ENCODE measurements at places on chromosomes 16 and 17.

GRCh38 chr17:79087428-79088143, 13.0 kb downstream of the ENGASE start:
- DNase-seq = peak; percentile 58

DNA sequence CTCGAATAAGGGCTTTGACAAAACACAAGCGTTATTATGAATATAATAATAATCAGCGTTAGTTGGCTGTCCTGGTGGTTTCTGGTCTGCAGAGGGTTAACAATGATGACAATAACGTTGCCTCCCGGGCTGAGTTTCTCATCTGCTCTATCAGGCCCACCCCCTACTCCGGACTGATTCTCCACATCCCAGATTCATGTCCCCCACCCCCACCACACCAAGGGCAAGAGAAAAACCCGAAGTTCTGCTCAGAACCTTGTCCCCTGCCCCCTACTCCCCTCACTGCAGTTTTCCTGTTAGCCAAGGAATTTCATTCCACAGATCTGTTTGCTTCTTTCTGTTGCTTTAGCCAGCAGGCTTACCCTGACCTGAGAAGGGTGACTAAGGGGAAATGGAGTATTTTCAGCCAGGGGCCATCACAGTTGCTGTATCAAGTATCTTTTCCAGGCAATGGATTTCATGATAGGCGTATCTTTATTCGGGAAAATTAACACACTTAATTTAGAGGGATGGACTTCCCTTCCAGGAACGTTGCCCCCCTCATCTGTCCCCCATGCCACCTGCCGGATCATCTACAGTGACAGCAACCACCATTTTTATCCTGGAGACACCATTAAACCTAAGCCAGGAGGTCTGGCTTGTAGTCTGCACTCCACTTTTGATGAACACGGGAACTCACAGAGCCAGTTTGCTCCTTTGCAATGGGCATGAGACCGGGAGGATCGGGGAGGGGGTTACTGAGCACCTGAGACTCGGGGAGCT, 23.7 kb downstream of the ALOX15 start:
- DNase-seq = no peak

DNA sequence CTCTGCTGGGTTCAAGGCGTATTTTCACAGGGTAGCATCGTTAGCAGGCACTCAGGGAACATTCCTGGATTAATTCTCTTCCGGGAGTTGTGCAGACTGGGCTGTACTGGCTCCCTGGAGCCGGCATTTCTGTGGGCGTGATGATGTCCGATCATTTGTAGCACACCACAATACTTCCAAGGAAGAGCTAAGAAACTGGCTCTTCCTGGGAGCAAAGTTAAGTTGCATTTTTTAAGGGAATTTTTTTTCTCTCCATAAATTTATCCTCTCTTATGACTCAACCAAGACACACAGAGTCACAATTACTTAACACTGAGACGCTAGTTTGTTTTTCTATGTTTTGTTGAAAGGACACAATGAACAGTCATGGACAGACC, 211.6 kb upstream of the FOXF1 start:
- no peak for DNase-seq

GRCh38 chr16:13427943-13428342, 492.0 kb upstream of the ERCC4 start:
- DNase-seq = no peak

- DNase-seq = no peak
Measured at GRCh38 chr16:73275024-73275423, 227.1 kb upstream of the ZFHX3 start.

GRCh38 chr17:71760062-71760720, 360.6 kb upstream of the SOX9 start:
- DNase-seq = no peak

GRCh38 chr17:59331929-59332748, 684 bp downstream of the YPEL2 start:
- no peak for DNase-seq

DNA sequence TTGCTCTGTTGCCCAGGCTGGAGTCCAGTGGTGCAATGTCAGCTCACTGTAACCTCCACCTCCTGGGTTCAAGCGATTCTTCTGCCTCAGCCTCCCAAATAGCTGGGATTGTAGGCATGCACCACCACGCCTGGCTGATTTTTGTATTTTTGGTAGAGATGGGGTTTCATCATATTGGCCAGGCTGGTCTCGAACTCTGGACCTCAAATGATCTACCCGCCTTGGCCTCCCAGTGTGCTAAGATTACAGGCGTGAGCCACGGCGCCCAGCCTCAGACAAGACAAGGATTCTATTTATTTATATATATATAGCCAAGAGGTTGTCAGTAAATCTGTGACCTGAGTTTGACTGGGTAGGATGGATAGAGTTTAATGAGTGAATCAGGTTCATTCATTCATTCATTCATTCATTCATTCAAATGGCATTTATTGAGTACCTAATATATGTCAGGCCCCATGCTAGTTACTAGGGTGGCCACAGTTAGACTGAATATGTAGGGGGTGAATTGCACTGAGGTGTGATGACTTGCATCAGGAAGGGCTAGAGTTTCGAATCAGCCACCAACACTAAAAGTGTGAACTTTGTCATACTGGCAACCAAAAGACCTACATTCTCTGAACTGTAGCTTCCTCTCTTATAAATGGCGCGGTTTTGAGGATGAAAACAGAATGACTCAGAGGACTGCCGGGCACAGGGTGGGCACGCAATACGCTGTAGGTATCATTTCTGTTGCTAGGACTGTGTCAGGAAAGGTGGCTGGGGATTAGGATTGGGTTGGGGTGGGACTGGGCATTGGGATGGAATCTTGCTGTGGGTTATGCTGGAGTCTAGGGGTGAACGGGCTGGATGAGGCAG, 37.8 kb downstream of the ITGAE start:
- no peak for DNase-seq

- DNase-seq = no peak
Measured at GRCh38 chr17:11642655-11643054, 44.4 kb downstream of the DNAH9 start.

DNA sequence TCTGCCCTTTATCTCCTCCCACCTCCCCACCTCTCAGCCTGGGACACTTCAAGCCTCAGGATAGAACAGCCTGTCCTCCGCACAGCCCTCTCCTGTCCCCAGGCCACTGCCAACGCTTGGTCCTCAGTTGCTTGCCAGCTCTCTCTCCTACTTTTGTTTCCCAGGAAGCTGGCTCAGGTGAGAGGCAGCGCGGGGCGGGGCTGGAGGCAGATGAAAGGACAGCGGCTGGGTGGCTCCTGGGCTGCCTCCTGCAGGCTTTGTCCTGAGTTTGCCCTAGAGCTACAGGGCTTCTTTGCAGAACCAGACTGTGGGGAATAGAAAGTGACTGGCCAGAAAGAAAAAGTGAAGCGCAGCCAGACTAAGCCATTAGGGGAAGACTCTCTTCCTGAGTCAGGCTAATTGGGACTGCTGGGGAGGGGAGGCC, 48.2 kb upstream of the CDC42EP4 start:
- DNase-seq = no peak

GRCh38 chr16:7714775-7715174, 382.1 kb downstream of the RBFOX1 start:
- no peak for DNase-seq

DNA sequence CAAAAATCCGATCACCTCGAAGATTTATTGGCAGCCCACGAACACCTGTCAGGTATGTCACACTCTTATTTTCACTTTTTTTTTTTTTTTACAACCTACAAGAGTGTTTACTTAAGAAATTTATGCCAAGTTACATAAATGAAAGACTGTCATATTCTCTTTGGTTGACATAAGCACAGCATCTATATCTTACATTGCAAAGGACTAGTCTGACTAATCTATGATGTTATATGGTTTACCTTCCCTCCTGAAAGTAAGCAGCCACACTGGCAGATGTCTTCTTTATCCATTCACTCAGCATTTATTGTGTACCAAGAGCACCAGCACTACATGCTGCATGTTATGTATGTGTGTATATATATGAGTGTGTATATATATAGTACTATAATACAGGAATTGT, 156.3 kb downstream of the CDRT15L2 start:
- DNase-seq = no peak

GRCh38 chr16:11180489-11180888, 75.5 kb downstream of the SOCS1 start:
- no peak for DNase-seq

DNA sequence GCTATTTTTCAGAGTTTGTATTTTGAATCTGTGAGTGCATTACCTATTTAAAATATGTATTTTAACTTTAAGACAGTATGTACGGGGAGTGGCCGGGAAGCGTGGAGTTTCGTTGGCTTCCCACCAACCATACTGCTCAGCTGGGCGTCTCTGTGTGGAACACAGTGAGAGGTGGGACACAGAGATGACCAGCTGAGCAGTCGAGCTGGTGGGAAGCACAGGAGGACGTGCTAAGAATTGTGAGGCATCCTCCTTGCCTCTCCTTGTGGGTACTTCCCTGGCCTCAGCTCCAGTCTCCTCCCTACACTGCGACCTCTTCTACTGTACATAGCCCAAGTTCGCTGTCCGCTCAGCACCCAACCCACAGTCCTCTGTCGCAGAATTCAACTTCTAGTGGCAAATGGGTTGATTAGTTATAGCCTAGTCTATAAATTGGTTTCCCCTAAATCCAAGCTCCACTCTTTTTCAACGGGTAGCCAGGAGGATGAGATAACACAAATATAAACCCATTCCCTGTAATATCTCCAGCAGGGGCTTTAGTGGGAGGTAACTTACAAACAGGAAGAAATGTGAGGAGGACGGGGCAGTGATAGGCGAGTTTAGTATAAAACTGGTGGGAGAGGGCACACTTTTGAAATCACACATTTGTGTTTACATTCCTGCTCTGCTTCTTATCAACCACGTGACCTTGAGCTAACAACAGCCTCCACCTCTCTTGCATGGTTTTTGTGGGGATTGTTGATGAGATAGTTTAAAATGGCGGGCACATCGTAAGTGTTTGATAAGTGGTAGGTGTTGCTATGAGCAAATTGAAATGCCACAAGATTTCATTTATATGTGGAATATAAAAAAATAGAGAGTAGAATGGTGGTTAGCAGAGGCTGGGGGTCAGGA, 211.9 kb upstream of the HS3ST3A1 start:
- DNase-seq = no peak

DNA sequence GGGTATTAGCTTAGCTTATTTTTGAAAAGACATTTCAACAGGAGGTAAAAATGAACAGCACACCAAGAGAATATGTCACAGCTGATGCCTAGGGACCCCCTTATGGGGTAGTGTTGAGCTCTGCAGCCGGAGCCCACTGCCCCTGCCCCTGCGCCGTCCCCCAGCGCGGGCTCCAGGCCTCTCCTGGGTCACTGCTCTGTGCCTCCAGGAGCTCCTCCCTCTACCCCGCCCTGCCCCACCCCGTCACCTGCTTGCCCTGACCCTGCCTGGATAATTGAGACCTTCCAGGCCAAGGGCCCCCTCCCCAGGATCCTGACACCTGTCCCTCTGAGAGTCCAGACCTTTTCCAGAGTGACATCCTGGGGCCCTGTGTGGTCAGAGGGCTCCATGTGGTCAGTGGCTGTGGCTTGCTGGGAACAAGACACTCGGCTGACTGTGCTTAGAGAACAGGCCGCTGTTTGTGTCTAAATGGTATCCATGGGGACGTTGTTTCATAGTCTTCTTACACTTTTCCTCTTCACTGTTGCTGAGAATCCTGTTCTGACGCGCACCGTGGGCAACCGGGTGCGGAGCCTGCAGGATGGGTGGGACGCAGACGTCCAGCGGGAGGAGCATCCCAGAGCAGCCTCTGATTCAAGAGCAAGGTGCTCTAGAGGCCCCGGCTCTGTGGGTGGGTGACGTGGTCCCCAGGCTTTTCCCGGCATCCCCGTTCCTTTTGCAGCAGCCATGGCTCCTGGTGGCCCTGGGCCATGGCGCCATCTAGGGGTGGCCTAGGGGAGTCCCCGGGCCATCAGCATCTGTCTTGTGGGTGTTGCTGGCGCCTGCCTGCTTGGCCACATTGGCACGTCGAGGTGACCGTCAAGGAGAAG, 20.0 kb upstream of the WFIKKN1 start:
- peak; percentile 32 for DNase-seq

DNA sequence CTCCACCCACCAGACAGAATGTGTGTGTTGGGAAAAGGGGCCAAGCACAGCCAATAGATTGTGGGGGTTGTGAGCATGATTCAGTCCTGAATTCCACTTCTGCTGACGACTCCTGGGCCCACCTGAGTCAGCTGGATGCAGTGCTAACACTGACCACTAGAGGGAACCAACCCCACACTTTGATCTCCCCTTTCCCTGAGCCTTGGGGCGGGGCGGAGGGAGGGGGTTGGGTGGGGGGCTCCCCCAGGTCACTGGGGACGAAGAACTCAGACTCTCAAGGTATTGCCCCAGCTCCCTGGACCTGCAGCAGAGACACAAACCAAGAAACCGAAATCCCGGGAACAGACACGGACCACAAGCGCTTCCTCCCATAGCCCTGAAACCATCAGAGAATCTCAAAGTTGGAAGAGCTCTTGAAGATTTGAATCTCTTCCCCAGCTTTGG, 621 bp upstream of the CSHL1 start:
- DNase-seq = peak; percentile 39

DNA sequence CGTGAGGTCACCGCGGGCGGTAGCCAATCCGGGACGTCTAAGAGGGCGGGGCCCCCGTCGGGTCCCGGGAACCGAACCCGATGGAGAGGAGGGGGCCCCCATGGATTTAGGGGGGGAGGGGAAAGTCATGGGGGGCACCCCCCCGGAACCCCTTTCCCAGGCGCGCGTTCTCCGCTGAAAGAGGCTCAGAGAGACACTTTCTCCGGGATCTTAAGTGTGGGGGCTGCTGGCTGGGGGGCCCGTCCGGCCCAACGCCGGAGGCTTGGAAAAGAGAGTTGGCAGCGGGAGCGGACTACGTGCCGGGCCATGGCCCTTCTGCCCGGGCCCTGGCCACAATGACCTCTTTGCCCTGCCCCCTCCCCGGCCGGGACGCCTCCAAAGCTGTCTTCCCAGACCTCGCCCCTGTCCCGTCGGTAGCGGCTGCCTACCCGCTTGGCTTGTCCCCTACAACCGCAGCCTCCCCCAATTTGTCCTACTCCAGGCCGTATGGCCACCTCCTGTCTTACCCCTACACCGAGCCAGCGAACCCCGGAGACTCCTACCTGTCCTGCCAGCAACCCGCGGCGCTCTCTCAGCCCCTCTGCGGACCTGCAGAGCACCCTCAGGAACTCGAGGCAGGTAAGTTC, at the start of gene DLX4:
DLX4 (plus strand) TSS at position 57 of the 626 bp plus-strand sequence; CDS start at position 336, 279 bp downstream.
- no peak for DNase-seq

GRCh38 chr17:13323990-13324389, 277.7 kb downstream of the HS3ST3A1 start:
- DNase-seq = no peak

DNA sequence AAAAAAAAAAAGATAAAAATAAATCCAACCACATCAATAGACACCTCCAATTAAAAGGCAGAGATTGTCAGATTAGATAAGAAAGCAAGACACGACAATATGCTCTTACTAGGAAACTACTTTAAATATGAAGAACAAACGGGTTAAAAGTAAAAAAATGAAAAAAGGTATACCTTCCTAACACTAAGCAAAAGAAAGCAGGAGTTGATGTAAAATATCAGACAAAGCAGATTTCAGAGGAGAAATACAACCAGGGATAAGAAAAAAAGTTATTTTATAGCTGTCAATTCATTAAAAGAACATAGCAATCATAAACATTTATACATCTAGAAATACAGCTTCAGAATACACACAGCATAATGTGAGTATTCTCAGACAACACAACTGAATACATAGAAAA, 49.7 kb upstream of the CCDC182 start:
- no peak for DNase-seq

Measured in stimulated activated CD4-positive, alpha-beta T cell treated with anti-CD3 and anti-CD28 coated beads, Interleukin-12 subunit alpha, Interleukin-12 subunit beta, amount 100 ng/mL, for 24 hours (primary cell).